Skeletal muscle cell (primary cell): ENCODE measurements at places on chromosomes 4 and X.

- no peak for DNase-seq
Measured at GRCh38 chr4:144450526-144450925, 195.4 kb upstream of the HHIP start.

DNA sequence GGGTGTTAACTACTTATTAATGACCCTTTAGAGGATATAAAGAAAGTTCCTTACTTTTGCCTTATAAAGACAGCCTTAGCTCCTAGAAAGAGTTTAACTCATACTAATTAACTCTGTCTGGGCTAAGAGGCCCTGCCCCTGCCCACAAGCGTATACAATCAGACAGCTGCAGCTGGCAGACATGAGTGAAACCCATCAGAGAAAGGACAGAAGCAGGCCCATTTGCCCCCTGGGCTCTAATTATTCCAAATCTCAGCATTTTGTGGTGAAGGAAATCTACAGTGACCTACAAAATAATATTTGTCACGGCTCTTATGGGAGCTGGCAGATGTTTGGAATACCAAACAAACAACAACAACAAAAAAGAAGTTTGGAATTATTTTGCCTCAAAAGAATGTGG lies 71.8 kb downstream of the CHRDL1 start:
- no peak for DNase-seq

- DNase-seq: no peak
Measured at GRCh38 chr4:125492957-125493356, 178.2 kb downstream of the FAT4 start.

- DNase-seq: no peak
Measured at GRCh38 chrX:109774136-109774535, 41.1 kb upstream of the ACSL4 start.

- DNase-seq: no peak
Measured at GRCh38 chrX:63514569-63515080, 163.5 kb upstream of the SPIN4 start.

GRCh38 chr4:36574816-36575215 lies 293.4 kb downstream of the DTHD1 start:
- no peak for DNase-seq

GRCh38 chrX:17409566-17410290 lies 34.7 kb downstream of the NHS start:
- DNase-seq: no peak

DNA sequence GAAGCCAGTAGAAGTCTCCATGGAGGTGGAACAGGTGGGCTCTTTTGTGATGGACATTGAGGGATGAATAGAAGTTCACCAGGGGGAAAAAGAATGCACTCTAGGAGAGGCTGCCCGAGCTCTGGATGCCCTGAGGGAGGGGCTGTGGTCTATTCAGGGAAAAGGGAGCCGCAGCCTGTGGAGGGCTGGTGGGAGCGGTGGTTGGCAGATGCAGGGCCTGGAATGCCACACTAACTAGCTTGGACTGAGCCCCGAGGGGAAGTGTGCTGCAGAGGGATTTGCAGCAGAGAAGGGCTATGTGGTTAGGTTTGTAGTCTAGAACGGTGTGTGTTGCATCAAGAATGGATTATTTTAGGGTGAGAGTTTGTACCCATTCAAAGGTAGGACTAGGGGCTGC lies 29.5 kb upstream of the PSAPL1 start:
- DNase-seq: no peak

- no peak for DNase-seq
Measured at GRCh38 chr4:33316578-33316977, 2596.4 kb downstream of the PCDH7 start.

- DNase-seq: no peak
Measured at GRCh38 chrX:12975670-12975965, 708 bp downstream of the TMSB4X start.

DNA sequence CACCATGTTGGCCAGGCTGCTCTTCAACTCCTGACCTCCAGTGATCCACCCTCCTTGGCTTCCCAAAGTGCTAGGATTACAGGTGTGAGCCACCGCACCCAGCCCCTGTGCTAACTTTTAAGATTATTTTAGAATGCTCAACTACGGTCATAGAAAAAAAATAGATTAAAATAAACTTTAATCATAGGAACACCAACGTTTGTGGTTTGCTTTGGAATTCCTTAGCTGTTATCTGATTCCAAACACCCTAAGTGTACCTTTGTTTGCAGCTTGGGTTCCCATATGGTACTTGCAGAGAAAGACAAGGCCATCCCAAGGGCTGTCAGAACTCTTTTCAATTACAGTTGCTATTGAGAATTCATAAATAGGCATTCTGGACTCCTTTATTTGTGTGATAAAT lies 90.1 kb upstream of the EFHC2 start:
- DNase-seq: no peak

GRCh38 chr4:146478009-146478408 lies 43.7 kb downstream of the SLC10A7 start:
- no peak for DNase-seq

DNA sequence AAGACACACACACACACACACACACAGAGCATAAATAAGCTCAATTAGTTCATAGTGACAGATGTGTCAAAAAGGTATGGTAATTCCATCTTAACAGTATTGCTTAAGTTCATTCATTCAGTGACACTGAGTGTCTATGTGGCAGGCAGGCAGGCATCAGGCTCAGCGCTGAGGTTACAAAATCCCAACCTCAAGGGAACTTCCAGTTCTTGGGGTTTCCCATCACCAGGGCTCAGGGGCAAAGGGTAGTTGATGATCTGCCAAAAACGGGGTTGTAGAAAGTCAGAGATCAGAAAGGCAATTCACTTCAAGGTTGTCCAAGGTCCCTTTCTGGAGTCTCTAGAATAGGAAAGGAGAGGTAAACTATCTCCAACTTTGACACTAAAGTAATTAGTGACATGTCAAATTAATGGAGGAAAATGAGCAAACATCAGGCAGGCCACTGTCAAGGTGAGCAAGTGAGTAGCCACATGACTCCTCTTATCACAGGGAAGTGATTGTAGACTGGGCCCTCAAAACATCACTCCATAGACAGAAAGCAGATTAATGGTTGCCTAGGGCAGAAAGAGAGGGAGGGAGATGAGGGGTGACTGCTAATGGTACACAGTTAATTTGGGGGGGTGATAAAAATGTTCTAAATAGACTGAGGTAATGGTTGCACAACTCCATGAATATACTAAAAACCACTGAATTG lies 41.8 kb downstream of the GPC4 start:
- no peak for DNase-seq

- no peak for DNase-seq
Measured at GRCh38 chrX:47564438-47565085, 3.6 kb downstream of the ARAF start.

GRCh38 chr4:149306537-149306936 lies 509.1 kb downstream of the IQCM start:
- DNase-seq: no peak

DNA sequence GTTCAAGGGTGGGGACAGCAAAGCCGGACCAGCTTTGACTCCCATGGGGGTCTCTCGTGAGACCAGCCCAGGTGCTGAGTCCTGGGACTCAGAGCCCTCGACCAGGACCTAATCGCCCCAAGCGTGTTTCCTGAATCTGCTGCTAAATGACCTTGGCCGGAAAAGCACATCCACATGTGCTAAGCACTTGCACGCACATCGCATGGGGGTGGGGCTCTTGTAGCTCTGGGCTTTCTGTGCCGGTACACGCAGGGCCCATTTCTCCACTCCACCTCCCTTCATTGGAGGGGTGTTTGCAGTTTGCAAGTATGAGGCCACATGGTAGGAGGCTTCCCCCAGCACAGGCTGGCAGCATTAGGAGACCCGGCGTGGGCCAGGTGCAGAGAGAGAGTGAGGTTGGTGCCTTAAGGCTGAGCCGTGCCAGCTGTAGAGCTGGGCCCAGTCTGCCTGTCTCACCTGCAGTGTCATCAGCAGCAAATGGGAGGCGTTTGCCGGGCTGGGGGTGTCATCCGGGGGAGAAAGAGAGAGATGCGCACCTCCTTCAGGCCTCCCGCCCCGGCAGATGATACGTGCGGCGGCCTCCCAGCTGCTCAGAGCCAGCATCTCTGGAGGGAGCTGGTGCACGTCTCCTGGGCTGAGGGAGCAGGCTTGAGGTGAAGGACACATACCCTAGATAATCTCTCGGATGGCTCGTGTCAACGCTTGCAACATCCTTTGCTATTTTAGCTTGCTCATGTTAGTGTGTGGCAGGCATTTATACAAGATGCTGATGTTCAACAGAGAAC lies 45.2 kb upstream of the CLCN4 start:
- no peak for DNase-seq

DNA sequence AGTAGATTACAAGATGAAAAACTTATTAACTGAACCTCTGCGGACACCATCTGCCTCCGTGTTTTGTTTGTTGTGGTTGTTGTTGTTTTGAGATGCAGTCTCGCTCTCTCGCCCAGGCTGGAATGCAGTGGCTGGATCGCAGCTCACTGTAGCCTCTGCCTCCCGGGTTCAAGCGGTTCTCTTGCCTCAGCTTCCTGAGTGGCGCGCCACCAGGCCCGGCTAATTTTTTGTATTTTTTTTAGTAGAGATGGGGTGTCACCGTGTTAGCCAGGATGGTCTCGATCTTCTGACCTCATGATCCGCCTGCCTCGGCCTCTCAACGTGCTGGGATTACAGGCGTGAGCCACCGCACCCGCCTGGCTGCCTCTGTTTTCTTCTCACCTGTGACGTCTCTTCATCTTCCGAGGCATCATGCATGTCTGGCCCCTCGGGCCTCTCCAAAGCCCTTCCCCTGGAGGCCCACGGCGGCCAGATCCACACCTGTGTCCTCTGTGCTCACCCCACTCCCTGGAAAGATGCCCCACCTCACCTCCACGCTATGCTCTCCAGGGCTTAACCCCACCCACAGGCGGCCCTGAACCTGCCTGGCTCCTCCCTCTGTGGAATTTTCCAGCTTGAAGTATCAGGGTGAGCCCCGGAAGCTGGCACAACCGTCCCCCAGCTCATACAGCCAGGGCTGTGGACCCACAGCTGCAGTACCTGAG lies 77.0 kb upstream of the MXD4 start:
- DNase-seq: no peak

DNA sequence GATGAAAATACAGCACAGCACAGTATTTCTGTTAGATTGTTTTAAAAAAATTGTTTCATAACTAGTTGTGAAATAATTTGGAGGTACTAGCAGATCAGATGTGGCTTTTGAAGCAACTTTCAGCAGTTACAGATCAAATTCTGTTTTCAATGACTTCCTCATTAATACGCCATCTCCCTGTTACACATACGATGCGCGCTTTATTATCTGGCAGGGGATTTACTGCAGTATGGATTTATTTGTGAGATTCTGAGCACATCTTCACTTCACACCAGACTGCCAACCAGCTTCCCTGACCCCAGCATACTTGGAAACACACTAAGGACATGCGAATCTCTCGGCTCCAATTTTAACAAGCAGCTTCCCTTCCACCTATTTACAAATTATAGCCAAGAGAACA lies 235.5 kb upstream of the DIAPH2 start:
- no peak for DNase-seq

DNA sequence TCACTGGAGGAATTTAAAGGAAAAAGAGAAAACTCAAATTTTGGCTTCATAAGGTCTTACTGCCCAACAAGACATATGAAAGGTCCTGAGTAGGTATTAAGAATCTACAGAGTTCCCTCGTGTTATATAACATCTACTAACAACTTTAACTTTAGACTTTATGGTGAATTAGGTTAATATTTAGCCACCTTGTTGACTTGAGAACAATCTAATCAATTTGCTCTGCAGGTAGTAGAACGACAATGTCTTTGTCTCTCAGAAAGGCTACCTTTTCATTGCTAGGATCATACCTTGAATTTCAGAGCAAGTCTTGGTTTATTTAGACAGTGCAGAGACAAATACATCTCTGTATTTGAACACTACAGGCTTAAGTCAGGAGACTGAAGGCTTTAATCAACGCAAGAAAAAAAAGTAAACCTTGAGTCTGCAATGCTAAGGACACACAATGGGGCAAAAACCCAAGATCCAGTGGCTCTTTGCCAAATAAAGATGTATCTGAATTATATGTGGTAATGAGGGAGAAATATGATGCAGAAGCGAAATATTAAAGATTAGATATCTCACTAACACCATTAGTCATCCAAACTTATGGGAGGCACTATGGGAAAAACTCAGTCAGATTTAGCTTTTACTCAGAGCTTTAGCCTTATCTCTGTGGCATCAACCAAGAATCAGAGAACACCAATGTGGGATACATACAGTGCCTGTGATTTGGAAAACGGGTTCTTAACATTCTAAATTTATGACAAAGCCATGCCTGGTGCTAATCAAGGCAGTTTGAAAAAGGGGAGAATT lies 93.6 kb upstream of the FTHL17 start:
- DNase-seq: no peak

- no peak for DNase-seq
Measured at GRCh38 chrX:36577006-36577405, 431.2 kb upstream of the FAM47C start.

DNA sequence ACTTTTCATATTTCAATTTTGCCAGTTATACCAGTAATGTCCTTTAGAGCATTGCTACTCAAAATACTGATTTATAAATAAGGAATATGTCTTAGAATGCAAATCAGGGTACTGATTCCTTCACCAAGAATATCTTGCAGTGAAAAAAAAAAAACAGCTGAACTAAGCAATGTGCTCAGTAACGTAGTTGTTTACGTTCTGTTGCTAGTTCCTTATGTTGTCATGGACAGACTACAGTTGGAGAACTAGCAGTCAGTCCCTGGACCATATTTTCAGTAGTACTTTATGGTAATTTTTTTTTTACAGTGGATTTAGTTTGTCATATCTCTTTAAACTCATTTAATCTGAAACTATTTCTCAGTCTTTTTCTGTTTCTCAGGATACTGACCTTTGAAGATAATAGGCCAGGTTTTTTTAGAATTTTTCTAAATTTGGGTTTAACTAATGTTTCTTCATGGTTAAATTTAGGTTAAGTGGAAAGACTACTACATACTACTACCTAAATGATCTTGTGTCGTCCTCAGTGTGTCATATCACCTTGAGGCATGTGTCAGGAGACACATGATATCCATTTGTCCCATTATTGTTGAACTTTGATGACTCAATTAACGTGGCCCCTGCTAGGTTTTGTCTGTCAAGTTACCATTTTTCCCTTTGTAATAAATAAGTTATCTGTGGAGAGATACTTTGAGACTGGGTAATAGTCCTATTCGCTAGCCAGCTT lies 21.0 kb downstream of the SMARCAD1 start:
- no peak for DNase-seq

DNA sequence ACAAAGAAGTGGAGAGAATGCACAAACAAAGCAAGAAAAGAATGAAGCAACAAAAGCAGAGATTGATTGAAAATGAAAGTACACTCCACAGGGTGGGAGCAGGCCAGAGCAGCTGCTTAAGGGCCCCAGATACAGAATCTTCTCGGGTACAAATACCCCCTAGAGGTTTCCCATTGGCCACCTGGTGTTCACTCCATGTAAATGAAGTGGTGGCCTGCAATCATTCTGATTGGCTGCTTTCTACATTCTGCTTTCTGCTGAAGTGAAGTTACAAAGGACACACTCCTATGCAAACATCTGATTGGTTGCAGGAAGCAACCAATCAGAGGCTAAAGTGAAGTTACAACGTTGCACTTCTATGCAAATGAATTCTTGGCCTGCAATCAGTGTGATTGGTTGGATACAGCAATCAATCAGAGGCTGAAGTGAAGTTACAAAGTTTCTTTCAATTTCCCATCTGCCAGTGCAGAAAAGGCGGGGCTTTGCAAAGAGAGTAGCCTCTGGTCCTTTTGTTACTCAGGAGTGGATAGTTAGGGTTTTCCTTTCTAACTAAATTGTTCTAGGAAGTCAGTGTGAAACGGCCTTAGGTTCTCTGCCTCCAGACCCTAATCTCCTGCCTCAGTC lies 19.0 kb upstream of the GPC4 start:
- DNase-seq: no peak

- DNase-seq: no peak
Measured at GRCh38 chr4:67873116-67873515, 10.7 kb downstream of the TMPRSS11D start.

- no peak for DNase-seq
Measured at GRCh38 chr4:517806-518070, 18.7 kb downstream of the PIGG start.
